ENCODE measurements at places on chromosomes 4 and X.

DNA sequence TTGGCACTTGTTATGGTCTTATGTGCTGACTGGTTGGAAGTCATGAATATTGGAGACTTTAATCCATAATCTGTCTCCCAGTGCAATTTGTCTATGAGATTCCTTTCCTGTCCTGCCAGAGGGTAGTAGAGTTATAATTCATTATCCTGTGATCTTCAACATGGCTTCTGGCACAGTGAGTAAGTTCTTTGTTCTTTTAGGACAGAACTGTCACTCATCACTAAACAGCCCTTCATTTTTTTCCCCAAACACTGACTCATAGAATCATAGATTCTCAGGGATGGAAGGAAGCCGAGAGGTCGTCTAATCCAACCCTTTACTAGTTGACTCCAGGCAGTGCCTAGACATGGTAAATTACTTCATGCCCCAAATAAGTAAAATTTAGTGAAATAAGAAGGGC, 78.4 kb downstream of the LUZP4 start:
- DNase-seq = no peak

GRCh38 chr4:170990989-170991589, 822.1 kb upstream of the GALNTL6 start:
- peak; percentile 83 for DNase-seq

GRCh38 chr4:86831262-86832130, 17.7 kb downstream of the SLC10A6 start:
- DNase-seq = no peak

- no peak for DNase-seq
Observed at GRCh38 chrX:4588056-4588455, 874.6 kb upstream of the PRKX start.

DNA sequence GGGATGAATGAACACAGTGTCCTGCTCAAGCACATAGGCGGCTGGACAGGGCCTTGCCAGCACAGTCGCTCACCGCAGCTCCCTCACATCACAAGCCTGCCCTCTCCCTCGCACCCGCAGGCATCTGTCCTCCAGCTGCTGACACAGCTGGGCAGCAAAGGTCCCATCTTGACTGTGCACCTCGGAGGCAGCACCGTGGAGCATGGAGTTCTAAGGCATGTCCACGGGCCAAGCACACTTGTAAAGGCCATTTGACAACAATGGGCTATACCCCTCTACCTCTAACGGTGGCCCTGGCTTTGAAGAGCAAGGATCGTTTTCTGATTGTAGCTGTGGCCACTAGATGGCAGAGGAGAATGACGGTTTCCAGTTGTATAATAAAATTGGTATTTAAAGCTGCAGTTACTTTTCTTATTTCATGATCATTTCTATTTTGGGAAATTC, 53.8 kb downstream of the APLN start:
- DNase-seq = peak; percentile 58
